ENCODE measurements at places on chromosomes 7 and 10.

GRCh38 chr7:40880581-40880980 lies 745.8 kb downstream of the SUGCT start:
- no peak for DNase-seq

GRCh38 chr7:90972906-90973550 lies 291.2 kb upstream of the FZD1 start:
- no peak for DNase-seq

DNA sequence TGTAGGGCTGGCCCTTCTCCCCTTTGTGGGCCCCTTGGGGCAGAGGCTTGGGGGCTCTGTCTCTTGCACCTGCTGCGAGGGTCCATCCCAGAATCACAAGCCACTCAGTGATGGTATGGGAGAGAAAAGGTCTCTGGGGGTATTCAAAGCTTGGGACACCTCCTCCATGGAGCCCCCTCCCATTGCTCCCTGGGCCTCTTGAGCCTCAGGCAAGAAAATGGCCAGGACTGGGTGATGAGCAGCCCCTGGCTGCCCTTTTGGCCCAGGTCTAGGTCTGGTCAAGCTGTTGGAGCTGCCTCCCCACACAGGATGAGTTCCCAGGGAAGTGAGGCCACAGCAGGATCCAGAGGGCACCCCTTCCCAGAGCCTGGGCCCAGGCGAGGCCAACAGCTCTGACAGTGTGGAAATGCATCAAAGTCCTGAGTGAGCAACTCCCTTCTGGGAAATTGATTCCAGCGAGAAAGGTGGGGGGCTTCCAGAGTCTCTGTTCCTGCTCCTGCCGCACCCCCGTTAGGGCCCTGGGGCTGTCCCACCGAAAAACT lies 3.4 kb upstream of the MYL7 start:
- DNase-seq, result no peak

- no peak for DNase-seq
These were observed 739 bp upstream of the CCDC186 start for GRCh38 chr10:114174695-114175188.

DNA sequence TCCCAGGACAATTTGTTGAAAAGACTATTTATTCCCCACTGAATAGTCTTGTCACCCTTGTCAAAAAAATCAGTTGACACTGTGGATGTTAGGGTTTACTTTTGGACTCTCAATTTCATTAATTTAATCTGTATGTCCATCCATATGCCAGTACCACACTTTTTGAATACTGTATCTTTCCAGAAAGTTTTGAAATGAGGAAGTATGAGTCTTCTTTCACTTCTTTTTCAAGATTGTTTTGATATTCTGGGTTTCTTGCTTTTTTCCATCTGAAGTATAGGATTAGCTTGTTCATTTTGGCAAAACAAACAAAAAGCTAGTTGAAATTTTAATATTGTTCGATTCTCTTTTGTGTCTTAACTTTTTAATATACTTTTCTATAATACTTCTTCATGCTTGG lies 21.7 kb downstream of the KLHDC10 start:
- DNase-seq, result no peak

GRCh38 chr10:109200646-109201045 lies 722.7 kb downstream of the XPNPEP1 start:
- no peak for DNase-seq

DNA sequence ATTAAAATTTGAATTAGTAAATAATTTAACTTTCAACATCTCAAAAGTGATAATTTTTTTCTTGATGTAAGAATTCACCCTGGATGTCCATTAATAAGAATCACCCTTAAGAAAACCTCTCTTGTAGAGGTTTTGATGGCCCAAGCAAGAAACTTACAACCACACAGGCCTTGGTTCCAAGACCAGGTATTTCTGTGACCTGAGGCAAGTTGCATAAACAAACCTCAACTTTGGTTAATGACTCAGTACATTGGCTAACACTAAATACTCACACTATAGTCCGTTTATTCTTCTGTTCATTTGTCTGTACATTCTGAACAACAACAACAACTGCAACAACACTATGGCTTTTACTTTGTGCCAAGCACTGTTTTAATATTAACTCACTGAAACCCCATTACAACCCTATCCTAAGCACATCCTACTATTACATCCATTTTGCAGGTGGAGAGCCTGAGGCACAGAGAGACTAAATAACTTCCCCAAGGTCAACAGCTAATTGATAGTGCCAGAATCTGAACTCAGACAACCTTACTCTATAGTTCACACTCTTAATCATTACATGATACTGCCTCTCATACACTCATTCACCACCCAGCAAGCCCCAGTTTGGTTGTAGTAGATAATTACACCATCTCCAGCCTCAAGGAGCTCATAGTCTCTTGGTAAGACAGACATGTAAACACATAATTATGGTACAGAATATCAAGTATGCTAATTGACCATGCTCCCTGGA lies 6.6 kb downstream of the ANK3 start:
- DNase-seq, result no peak

- DNase-seq, result no peak
These were observed 141.1 kb upstream of the AGR3 start for GRCh38 chr7:17022920-17023319.

DNA sequence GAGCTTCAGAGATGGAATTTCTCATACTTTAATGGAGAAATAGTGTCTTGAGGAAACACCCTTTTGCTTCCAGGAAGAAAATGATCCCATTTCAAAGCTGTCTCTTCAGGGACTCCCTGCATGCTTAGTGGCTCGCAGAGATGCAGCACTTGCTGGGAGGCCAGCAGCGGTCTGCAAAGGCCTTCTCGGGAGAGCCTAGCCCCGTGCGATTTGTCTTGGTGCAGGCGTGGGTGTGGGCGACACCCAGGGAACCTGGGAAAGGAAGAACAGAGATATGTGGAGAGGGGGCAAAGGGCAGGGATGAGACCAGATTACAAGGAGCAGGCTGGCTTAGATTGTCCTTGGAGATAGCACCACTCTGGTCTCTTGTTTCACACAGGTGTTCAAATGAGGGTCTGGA lies 352.3 kb upstream of the PODXL start:
- no peak for DNase-seq

DNA sequence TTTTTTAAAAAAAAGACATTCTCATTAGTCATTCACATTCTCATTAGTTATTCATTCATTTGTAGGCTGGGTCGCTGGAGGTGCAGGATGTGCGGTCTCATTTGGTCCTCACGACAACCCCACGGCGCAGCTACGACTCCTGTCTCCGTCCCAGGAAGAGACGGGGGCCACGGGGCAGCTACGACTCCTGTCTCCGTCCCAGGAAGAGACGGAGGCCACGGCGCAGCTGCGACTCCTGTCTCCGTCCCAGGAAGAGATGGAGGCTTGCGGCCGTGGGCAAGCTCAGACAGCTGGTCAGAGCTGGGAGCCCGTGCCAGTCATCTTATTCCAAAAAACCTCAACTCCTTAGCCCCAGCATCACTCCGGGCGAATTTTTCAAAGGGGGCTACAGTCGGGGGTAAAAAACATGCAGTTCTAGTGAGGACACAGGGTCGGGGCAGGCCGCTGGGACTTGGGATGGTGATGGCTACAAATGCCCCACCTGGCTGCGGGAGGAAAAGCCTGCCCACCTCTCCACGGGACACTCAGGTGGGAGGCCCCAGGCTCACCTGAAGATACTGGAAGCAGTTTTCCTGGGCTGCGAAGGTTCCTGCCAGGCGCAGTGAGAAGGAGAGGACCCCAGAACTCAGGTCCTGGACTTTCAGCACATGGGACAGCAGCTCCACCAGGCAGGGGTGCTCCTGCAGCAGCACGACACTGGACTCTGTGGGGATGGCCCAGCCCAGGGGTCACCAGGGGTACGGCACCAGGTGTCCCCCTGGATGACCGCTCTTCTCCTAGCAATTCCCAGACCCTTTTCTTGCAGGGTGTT lies 8.3 kb downstream of the BRAT1 start:
- DNase-seq, result no peak

GRCh38 chr7:83791737-83792136 lies 142.8 kb upstream of the SEMA3E start:
- DNase-seq, result no peak

- DNase-seq, result no peak
These were observed 15.6 kb downstream of the ATG9B start for GRCh38 chr7:151008511-151009323.

DNA sequence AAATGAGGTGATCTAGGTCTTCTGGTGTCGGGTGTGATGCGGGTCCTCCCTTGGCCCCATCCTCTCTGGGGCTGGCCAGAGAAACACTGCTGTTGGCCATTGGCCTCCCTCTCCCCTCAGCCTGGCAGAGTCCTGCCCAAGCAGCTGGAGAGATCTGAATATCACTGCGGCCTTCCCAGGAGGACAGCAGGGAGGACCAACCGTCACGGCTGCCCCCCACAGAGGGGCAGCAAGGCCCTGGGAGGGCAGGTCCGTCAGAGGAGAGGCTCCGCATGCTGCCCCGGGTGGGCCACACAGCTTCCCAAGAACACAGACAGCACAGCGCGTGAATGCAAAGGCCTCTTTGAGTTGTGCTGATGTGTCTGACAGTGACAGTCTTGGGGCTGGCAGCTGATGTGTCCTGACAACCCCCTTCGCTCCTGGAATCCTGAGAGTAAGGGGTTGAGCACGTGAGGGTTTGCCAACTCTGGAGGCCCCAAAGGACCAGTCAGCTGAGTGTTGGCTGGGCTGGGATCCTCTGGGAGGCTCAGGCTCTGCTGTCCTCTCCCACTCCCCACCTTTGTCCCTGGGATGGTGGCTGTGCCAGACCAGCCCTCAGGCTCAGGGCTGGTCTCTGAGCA lies 132.5 kb upstream of the UNC5B start:
- DNase-seq, result no peak

GRCh38 chr7:99782012-99782953 lies 1.7 kb downstream of the CYP3A4 start:
- DNase-seq, result no peak

- DNase-seq, result no peak
These were observed 180.5 kb upstream of the ASAH2 start for GRCh38 chr10:50431791-50432190.

GRCh38 chr7:128836729-128837348 lies 6.6 kb downstream of the FLNC start:
- DNase-seq, result no peak

- DNase-seq, result no peak
These were observed 139.2 kb upstream of the CCDC6 start for GRCh38 chr10:60045571-60045970.

GRCh38 chr10:79904671-79905321 lies 44.1 kb downstream of the SFTPD start:
- peak; percentile 3 for DNase-seq

GRCh38 chr10:6255548-6256061 lies 52.9 kb downstream of the PFKFB3 start:
- DNase-seq, result no peak

GRCh38 chr7:3065724-3066143 lies 22.1 kb upstream of the CARD11 start:
- DNase-seq, result peak; percentile 5

DNA sequence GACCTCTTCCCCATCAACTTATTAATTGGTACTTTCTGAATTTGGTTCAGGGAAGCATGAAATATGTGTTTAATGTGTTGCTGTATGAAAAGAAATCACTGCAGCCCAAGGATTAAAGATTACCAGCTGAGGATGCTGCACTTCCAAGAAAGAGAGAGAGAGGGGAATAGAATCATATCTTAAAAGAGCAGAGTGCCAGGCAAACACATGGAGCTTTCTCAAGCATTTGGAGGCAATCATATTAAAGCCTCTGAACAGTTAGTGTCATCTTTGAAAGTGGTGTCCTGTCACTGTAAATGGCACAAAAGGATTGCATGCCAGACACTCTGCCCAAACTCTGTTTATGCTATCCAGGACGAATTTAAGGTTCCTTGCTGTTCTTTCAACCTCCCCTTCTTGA lies 386.7 kb downstream of the SORCS1 start:
- no peak for DNase-seq

GRCh38 chr7:122161628-122162027 lies 17.6 kb upstream of the AASS start:
- no peak for DNase-seq
